ENCODE measurements at places on chromosomes 3 and 15.

GRCh38 chr15:73881579-73882320, 8.4 kb downstream of the TBC1D21 start:
- no peak for DNase-seq

- no peak for DNase-seq
Observed at GRCh38 chr3:129673897-129674797, 67.7 kb upstream of the PLXND1 start.

GRCh38 chr15:60315878-60316277, 81.9 kb downstream of the ANXA2 start:
- DNase-seq = no peak

GRCh38 chr15:31039961-31040360, 48.5 kb upstream of the MTMR10 start:
- DNase-seq = no peak

- peak; percentile 58 for DNase-seq
Observed at GRCh38 chr15:51771773-51772172, 20.4 kb downstream of the TMOD2 start.

GRCh38 chr3:110069761-110070160, 732.4 kb upstream of the DPPA4 start:
- no peak for DNase-seq

- no peak for DNase-seq
Observed at GRCh38 chr3:142318331-142318730, 92.9 kb upstream of the GK5 start.

GRCh38 chr3:153150991-153151390, 11.0 kb upstream of the RAP2B start:
- no peak for DNase-seq

DNA sequence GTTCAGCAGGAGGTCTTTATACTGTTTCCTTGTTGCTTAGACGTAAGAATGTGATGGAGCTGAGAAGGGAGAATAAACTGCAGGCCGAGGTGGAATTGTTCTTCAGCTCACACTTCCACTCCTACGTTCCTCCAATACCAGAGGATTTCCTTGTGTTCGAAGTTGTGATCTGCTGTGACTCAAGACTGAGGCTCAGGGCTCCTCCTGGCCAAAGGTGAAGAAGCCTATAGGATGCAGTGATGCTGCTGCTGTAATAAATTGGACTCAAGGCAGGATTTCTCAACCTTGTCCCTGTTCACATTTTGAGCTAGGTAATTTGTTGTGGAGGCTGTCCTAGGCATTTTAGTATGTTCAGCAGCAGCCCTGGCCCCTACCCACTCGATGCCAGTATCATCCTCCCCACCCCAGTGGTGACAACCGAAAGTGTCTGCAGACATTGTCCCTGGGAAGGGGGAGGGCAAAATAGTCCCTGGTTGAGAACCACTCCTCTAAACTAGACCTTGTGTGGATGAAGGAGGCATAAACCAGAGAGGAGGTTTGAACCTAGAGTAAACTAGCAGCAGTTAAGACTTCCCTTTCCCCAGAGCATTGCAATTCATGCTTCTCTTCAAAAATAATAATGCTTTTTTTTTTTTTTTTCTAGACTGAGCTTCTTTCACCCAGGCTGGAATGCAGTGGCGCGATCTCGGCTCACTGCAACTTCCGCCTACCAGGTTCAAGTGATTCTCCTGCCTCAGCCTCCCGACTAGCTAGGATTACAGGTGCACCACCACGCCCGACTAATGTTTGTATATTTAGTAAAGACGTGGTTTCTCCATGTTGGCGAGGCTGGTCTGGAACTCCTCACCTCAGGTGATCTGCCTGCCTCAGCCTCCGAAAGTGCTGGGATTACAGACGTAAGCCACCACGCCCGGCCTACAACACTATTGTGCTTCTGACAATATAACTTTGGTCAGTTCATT, 11.1 kb downstream of the RAP2B start:
- DNase-seq = no peak

GRCh38 chr3:85760342-85760741, 801.6 kb downstream of the CADM2 start:
- DNase-seq = no peak

GRCh38 chr15:63044077-63044644, 1.6 kb downstream of the TPM1 start:
- no peak for DNase-seq

DNA sequence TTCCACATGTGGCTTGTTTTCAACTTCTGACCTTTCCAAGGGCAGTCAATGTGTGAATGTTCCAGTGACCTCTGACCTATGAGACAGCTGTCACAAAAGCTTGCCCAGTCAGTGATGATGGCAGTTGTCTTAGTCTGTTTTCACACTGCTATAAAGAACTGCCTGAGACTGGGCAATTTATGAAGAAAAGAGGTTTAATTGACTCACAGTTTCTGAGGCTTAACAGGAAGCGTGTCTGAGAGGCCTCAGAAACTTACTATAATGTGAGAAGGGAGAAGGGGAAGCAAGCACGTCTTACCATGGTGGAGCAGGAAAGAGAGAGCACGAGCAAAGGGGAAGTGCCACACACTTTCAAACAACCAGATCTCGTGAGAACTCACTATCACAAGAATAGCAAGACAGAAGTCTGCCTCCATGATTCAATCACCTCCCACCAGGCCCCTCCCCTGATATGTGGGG, 95.6 kb downstream of the ECT2 start:
- no peak for DNase-seq

GRCh38 chr3:46065294-46065705, 38.0 kb upstream of the XCR1 start:
- no peak for DNase-seq

- no peak for DNase-seq
Observed at GRCh38 chr3:56484525-56485032, 16.3 kb upstream of the ERC2 start.

DNA sequence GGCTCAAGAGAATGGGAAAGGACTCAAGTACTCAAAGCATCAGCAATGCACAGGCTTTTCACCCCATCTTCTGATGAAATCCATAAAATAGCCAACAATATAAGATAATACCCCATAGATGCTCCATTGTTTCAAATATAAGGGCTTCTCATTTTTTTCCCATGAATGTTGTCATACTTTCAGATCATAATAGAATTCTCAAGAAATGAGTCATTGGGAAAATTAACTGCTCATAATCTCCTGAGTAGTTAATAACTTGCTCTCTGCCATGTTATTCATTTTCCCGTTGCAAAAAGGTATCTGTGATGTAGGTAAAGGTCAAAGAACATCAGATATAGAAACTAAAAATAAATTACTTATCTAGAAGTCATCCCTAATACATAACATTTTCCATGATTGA, 121.9 kb downstream of the NSUN3 start:
- DNase-seq = no peak

GRCh38 chr3:23550402-23550801, 255.4 kb upstream of the UBE2E1 start:
- no peak for DNase-seq

GRCh38 chr15:74809956-74810355, 2.7 kb upstream of the LMAN1L start:
- no peak for DNase-seq

DNA sequence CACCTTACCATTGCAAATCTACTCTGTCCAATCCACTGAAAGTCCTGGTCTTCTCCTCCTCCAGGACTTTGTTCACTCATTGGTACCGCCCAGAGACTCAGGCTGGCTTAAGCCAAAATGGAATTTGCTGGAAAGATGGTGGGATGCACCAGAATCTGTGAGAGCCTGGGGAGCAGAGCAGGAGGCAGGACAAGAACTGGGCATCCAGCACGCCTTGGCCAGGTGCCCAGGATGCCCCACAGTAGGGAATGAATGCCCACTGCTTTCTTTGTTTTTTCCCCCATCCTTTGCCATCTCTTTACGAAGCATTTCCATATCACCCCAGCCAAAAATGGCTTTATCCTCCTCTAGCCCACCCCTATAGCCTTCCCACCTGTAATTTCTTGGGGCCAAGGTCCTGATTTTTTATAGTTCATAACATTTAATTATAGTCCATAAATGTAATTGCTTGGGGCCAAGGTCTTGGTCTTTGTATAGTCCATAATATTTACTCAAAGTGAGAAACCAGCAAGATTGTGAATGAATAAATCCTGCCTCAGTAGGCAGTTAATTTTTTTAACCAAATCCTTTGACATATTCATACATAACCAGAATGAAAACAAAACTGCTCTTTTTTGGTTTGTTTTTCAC, 23.3 kb upstream of the IREB2 start:
- no peak for DNase-seq

GRCh38 chr3:110126065-110126464, 788.7 kb upstream of the DPPA4 start:
- no peak for DNase-seq

All from NCI-H774 (cell line).